ENCODE measurements at places on chromosomes 7 and 10.

GRCh38 chr7:34320926-34321661 is 336.9 kb upstream of the NPSR1 start:
- peak; percentile 74 for DNase-seq

DNA sequence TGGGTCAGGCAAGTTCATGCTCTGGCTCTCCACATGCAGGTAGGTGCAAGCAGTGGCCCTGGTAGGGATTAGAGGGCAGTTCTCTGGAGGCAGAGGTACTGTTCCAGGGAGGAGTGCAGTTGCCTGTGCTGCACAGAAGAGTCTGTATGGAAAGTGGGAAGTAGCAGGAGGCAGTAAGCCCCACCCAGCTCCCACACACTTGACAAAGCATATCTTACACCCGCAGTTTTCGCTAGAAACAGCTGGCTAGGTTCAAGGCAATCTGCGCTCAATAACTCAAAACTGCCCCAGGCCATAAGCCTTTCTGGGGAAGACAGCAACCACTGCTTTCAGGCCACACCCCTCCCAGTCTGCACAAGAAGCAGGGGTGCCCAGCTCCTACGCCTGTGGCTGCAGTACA is 33.1 kb upstream of the ARMC3 start:
- DNase-seq: no peak

- DNase-seq: no peak
These were observed 20.6 kb upstream of the ADAMTS14 start for GRCh38 chr10:70651661-70652060.

GRCh38 chr10:22329150-22329549 is 8.3 kb downstream of the BMI1 start:
- DNase-seq: peak; percentile 18

DNA sequence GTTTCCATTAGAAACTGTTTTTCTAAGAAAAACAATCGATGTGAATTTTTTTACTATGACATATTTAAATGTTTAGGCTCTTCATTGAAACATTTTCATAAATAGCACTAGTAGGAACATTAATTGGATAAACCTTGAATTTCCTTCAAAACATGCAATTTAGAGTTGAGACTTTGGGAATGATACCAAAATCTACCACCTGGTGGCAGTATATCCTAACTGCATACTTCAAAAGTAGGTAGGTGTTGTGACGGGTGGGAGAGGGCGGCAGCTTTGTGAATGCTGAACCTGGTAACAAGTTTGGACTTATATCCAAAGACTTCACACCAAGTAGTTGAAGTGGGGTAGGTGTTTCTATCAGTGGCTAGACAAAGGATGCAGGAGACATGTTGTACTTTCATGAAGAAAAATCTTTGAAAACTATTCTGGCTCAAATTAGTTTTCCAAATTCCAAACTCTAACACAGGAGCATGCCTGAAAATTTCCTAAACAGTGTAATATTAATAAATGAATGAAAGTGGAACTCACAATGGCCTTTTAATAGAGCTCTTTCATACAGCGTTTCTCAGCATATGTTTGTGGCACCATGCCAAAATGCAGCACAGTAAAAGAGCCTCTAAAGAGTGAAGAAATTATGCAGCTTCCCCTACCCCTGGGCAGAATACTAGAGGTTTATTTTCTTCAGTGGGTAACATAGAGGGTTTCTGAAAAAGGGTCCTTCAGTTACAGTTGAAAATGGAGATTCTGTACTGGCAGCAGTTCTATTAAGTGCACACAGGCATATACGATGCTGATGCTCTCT is 201.0 kb upstream of the TPK1 start:
- peak; percentile 34 for DNase-seq

GRCh38 chr7:25788371-25788770 is 363.6 kb upstream of the NFE2L3 start:
- DNase-seq: no peak

GRCh38 chr7:26684447-26684846 is 179.9 kb downstream of the SKAP2 start:
- no peak for DNase-seq

- no peak for DNase-seq
These were observed 243.6 kb upstream of the NFE2L3 start for GRCh38 chr7:25908154-25908949.

DNA sequence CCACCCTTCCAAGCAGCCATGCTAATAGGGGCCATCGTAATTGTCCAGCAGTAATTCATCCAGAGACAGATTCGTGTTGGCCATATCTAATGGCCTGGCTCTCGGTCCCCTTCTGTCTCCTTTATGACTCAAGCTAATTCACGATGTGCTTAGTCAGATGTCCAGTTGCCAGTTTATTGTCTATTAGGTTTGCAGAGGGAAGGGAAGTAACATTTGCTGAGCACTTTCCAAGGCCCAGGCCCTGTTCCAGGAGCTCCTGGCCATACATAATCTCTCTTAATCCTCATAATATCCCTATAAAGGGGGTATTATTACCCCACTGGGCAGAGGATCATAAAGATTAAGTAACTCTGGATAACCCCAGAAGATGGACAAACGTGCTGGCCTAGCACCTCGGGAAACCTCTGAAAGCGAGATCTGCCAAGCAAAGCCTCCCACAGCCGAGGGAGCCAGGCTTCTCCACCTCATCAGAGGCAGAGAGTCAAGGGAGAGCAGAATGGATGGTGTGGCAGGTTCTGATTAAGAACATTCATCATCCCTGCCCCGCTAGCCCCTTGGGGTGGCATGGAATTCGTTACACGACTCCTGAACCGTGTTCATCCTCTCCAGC is 153.7 kb downstream of the PLXNA4 start:
- no peak for DNase-seq

- no peak for DNase-seq
These were observed 60.9 kb downstream of the C10orf67 start for GRCh38 chr10:23283680-23284079.

DNA sequence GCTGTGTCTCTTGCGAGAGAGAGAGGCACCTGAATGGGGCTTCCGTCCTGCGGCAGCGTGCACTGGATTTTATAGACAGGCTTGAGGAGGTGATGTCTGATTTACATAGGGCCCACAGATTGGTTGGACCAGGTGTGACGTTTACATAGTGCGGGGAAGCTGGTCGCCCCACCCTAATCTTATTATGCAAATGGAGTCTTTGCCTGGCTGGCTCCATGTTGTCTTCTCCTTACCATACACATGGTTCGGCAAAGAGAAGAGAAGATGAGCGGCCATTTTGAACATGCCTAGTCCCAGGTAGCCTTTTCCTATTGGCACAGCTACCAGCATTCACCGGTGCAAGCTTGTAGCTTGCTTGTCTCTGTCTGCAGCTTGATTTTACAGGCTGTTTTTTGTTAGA is 238.5 kb upstream of the GALNT17 start:
- no peak for DNase-seq

GRCh38 chr7:120805636-120806388 is 52.1 kb downstream of the TSPAN12 start:
- peak; percentile 66 for DNase-seq

GRCh38 chr7:2138146-2138765 is 94.5 kb downstream of the MAD1L1 start:
- DNase-seq: no peak

DNA sequence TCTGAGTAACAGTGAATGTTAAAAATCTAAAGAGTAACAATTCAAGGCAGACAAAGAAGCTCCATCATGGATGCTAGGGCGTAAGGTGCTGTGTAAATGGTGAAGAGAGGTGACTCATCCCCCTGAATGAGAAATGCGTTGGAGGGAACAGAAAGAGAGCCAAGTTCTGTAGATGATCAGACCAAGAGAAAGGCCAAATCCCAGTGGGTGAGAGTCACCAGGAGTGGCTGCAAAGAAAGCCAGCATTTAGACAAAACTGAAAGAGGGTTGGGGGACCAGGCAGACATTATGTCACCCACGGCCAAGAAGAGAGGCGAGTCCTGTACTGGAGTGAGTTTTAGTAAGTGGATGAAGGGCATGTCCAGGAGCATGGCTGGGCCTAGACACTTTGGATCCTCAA is 153.1 kb downstream of the TRIL start:
- DNase-seq: no peak

- no peak for DNase-seq
These were observed 100.7 kb upstream of the AFAP1L2 start for GRCh38 chr10:114504769-114505579.

DNA sequence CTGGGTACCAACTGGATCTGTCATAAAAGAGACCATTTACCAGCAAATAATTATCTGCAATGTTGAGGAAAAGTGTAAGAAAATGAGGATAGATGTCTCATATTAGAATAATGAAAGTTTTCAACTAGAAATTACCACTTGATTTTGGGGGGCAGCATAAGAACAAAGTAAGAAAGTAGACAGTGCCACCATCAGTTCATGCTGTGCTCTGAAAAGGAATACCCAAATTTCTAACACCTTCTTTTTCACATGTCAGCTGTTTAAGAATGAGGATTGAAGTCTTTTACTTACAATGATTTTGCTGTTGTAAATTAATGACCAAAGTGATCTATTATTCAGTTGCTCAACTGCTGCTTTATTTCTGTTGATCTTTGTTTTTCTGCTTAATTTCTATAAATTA is 578.3 kb downstream of the ETV1 start:
- no peak for DNase-seq

DNA sequence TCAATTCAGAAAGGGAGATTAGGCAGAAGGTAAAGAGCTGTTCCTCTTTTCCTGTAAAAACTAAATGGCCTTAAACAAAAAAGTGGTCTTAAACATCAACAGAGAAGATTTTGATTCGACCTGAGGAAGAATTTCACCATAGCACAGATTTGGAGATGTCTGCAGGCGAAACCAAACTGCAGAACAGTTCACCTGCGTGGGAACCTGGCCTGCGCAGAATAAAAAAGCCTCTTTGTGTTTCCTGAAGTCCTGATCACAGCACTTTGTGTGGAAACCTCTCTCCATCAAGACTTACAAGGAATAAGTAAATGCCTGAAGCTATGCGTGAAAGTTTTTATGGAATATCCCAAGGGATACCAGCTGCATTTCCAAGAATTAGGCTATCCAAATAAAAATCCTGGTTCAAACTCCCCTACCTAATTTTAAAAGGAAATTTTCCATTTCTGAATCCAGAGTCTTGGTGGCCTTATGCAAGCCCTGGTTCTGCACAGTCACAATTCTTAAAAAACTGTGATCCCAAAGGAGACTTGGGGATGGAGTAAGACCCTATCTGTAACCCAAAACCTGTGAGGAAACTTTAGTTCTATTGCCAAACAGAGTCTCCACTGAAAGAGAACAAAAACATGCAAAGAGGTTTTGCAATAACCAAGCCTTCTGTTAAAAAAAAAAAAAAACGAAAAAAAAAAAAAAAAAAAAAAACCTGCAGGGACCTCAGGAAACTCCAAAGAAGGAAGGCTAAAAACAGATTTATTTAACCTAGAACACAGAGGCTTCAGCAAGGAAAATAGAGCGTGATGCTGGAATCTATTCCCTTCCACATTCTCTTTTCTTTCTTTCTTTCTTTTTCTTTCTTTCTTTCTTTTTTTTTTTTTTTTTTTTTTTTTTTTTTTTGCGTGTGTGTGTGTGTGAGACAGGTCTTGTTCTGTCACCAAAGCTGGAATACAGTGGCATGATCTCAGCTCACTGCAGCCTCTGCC is 10.4 kb downstream of the CALML3 start:
- DNase-seq: no peak

DNA sequence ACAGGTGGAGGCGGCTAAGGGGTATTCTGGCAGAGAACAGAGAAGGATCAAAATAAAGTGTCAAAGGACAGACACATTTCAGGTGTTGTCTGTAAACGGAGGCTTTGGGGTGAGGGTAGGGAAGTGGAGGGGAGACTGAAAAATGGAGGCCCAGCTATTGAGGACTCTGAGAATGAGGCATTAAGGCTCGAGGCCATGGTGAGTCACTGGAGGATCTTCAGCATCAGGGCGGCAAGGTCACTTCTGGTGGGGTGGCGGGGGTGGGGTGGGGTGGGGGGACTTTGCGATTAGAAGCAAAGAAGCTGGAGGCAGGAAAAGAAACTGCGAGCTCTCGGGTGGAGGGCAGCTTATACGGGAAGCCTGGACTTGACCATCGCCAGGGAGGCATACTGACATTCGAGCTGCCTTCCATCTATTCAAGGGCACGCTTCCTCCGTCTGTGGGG is 58.4 kb upstream of the PCGF5 start:
- no peak for DNase-seq

- no peak for DNase-seq
These were observed 43.5 kb downstream of the CDCA7L start for GRCh38 chr7:21902240-21902639.

DNA sequence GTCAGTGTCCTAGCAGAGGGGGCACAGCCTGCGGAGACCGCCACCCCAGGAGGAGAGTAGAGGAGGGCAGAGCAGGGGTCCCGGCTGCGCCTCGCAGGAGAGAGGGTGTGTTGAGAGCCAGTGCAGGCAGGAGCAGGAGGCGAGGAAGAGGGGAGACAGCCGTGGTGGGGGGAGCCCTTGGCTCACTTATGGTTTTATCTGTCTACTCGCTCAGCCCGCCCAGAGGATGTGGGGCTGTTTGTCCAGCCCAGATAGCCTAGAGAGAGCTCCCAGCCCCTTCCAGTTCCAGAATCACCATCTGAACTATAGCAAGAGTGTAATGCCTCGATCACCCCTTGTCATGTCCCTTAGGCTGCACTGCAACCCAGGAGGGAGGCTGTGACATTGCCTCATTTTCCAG is 26.6 kb downstream of the SLC29A3 start:
- no peak for DNase-seq

- no peak for DNase-seq
These were observed 2.1 kb downstream of the IFIT5 start for GRCh38 chr10:89416465-89416864.

- DNase-seq: no peak
These were observed 192.1 kb downstream of the WDR11 start for GRCh38 chr10:121043124-121043849.

DNA sequence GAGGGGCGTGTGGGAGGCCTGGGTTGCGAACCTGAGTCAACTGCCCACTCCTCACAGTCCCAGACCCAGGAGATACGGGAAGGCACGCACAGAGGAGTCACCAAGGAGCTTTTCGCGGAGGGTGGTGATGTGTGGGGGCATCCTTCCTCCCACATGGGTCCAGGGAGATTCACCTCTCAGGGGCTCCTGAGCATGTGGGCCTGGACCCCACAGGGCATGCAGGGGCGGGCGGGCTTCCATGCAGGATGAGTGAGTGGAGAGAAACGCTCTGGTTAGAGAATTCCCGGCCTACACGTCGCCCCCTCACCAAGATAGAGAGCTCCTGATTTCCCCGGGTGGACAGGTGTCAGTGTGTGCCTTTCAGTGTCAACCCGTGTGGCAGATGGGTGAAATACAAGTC is 641.7 kb upstream of the FZD8 start:
- DNase-seq: no peak

- DNase-seq: no peak
These were observed 29.9 kb upstream of the UTF1 start for GRCh38 chr10:133199992-133200611.

GRCh38 chr7:5343884-5344283 is 61.1 kb downstream of the SLC29A4 start:
- no peak for DNase-seq

GRCh38 chr7:151451626-151452571 is 12.0 kb upstream of the CRYGN start:
- no peak for DNase-seq

- peak; percentile 69 for DNase-seq
These were observed 12.2 kb downstream of the TRPV6 start for GRCh38 chr7:142873281-142873784.

DNA sequence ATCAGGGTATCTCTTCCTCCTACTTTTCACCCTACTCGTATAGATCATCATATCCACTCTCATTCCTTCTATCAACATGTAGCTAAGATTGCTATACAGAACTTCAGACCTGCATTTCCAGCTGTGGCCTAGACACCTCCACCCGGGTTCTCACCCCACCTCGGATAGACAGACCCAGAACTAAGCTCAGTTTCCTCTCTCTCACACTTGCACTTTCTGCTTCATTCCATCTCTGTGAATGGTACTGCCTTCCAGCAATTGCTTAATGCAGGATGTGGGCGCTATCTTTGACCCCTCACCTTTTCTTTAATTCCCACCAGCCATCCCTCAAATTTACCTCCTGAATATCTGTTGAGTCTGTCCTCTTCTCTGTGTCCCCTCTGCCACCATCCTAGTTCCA is 35.7 kb downstream of the AGK start:
- no peak for DNase-seq

All from WTC11 (cell line).